ENCODE measurements at places on chromosomes 5 and 9.

- DNase-seq, result no peak
Measured at GRCh38 chr5:150264667-150265603, 24.6 kb downstream of the CAMK2A start.

DNA sequence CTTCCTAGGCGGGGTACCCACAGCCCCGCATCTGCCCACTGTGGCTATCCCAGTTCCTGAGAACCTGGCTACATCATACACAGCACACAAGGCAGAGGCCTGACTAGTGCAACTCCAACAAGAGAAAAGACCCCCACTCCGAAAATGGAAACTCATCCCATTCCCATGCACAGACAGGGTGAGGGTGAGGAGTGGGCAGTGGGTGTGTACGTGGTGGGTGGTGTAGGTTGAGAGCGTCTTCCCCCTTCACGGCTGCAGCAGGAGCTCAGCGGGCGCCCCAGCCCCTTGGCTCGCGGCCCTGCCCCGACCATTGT, 501 bp upstream of the MAP1B start:
- no peak for DNase-seq

DNA sequence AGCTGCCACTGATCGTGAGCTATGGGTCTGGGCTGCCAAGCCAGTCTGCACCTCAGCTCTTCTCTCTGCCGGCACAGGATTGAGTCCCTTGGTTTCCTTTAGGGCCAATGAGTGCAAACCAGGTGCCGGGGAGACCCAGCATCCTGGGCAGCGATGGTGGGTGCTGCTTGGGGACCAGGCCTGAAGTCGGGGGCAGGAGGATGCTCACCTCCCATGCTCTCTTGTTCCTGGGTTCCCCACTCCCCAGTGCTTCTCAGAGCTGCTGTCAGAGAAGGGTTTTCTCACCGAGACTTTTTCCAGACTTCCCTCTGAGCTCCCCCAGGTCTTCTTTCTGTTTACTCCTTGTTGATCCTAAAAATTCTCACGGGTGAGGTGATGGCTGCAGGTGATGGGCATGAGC, 61.2 kb downstream of the IRX1 start:
- no peak for DNase-seq

GRCh38 chr5:59665086-59665831, 228.3 kb downstream of the PDE4D start:
- no peak for DNase-seq

- DNase-seq, result no peak
Measured at GRCh38 chr9:133869674-133870405, 122.3 kb downstream of the VAV2 start.

GRCh38 chr9:129725795-129726251, 27.0 kb downstream of the PTGES start:
- DNase-seq, result no peak

DNA sequence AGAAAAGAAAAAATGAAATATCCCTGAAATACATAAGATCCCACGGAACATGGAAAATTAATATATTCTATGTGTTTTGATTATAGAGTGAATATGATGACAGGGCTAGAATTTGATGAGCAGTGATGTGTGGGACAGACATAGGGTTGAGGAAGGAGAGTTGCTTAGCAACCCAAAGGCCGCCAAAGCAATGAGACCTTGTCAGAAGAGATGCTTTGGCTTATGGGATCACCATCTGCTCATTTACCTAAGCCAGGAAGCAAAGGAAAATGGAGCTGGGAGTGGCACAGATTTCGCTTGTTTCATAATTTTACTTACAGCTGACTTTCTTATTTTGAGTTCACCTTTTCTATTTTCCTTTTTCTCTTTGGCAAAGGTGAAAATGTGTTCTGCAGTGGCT, 20.9 kb upstream of the HAPLN1 start:
- no peak for DNase-seq

DNA sequence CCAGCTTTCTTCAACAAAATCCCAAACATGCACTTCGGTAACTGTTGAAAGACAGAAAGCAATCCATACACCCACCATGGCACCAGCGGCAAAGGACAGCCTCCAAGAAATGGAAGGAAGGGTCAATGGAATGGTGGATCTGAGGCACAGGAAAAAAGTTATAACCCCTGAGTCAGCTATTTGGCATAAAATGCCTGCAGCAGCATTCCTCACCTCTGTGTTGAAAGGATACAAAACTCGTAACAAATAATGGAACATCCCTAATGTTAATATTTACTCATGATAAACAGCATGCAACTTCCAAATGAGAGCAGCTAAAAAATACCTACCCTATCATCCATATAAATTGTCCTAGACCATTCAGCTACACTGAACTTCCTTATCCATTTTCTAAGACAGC, 9.4 kb downstream of the FBXW11 start:
- DNase-seq, result no peak

DNA sequence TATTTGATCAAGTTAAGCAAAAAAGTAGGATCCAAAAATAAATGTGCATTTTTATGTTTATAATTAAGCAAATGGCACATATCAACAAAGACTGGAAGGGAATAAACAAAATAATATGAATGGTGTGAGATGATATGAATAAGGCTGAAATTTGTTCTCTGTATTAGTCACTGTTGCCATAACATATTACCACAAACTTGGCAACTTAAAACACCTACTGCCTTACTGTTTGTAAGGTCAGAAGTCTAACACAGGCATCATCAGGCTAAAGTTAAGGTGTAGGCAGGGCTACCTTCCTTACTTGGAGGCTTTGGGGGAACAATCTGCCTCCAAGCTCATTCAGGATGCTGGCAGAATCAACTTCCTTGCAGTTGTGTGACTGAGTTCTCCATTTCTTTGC, 19.3 kb downstream of the PGGT1B start:
- DNase-seq, result no peak

DNA sequence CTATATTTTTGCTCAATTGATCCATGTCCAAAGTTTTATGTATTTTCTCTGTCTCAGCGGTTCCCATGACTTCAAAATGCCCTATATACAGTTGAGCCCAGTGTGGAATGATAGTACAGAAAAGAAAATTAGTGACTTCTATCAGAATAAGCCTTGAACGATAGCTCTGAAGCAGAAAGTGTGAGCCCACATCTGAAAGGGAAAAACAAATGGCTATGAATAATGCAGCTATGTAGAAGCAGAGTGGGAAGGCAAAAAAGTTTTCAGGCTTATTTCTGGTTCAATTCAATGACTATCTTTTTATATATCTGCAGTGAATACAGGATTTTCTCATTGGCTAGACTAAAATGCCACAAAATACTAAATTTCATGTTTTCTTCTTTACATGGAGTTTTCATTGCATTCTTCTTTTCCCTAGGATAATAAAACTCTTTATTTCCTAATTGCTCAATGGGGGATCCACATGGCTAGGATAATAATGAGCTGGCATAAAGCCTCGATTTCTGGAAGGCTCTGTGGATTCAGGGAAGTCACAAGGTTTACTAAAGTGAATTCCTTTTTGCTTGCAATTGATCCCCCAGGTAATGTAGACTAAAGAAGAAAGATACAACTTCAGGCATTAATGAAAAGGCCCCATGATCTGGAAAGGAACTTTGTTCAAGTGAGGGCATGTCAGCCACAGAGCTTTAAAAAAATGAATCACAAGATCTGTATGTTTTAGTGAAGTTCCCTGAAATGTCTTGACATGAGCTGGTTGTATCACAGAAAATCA, 377.0 kb upstream of the RIOK2 start:
- DNase-seq, result no peak

DNA sequence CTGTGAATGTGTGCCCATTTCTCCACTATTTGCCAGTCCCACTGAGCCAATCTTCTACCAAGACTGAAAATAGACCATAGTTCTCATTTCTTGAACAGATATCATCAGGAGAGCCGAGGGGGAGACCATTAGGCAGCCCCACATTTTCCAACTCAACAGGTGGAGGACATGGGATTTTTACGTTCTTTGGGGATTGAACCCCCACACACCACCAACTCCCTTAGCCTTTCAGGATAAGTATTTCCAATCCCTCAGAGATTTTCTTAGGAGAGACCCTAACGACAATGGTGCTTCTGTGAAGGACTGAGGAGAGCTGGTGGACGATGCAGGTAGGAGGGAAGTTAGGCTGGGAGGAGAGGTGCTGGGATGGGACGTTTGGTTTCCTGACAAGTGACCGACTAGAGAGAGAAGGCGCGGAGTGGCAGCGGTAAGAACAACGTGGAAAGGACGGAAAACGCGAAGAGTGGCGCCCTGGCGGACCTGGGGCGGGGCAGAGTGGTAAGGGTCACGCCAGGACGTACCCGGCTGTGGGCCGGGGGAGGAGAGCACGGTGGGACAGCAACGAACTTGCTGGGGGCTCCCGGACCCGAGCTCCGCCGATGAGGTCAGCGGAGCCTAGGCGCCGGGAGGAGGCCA, 681 bp upstream of the CHSY3 start:
- no peak for DNase-seq

DNA sequence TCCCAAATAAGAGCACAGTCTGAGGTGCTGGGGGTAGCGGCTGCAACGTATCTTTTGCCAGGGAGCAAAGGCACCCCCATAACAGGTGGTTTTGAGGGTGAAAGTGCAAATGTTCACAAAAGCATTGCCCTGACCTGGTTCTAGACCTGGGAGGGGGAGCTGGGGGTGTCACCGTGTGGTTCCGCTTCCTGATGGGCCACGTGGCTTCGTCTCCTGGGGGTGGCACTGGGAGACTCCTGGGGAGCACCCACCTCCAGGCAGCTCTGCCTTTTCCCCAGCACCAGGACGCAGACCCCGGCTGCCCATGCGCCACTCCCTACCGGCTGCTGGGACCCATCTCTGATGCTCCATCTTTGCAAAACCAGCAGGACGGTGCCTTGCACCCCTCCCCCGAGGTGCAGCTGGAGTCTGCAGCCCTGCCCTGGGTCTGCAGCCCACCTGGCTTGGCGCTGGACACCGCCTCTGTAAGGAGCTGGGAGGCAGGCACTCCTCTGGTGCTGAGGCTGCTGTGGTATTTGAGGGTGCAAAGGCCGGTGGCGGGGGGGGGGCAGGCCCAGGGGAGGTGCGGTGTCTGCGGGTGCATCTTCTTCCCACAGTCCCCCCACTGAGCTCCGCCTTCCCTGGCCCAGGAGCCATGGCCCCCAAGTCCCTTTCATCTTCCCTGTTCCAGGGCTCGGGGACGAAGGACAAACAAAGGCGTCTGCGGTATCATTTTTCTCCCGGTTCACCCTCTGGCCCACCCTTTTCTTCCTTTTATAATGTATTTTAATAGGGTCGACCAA, 29.8 kb upstream of the RXRA start:
- DNase-seq, result no peak
